ENCODE measurements at places on chromosomes 2 and 18.

DNA sequence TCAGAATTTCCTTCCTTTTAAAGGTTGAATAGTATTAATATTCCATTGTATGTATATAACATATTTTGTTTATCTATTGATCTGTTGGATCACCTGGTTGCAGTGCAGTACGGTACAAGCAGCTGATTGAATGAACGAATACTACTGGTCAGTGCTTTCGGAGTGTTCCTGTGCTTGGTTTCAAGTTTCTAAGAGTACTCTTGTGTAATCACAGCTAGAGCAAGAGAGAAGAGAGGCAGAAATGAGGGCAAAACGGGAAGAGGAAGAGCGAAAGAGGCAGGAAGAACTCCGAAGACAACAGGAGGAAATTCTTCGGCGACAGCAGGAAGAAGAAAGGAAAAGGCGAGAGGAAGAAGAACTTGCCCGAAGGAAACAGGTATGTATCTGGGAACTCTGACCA lies 40.3 kb upstream of the KCNJ13 start:
- DNase-seq = no peak

- no peak for DNase-seq
These were observed 31.3 kb upstream of the LINC00305 start for GRCh38 chr18:64180171-64180570.

DNA sequence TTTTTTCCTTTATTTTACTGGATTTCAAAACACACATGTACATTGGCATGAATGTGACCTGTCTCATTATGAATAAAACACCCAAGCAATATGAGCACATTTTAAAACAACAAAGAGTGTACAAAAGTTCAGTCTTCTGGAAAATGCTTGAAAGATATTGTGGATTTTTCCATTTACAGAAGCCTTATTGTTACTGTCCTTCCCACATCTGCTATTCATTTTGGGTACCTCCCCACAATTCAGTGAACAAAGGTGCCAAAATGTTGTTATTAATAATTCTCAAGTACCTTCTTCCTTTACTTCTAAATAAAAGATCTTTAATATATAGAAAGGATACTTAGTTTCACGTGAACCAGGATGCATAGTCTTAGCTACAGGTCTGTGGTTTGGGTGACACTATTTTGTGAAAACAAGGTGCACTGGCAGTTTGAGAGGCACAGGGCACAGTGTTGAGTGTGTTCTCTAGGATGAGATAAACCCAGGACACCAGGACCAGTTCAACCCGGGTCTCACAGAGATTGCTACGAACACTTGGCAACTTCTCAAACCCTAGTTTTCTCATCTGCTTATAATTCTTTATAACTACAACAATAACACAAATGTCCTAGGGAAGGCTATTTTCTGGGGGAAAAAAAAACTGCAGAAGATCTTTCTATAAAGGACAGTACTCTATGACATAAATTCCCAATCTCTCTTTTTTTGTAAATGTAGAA lies 84.5 kb upstream of the GALNT5 start:
- DNase-seq = no peak

DNA sequence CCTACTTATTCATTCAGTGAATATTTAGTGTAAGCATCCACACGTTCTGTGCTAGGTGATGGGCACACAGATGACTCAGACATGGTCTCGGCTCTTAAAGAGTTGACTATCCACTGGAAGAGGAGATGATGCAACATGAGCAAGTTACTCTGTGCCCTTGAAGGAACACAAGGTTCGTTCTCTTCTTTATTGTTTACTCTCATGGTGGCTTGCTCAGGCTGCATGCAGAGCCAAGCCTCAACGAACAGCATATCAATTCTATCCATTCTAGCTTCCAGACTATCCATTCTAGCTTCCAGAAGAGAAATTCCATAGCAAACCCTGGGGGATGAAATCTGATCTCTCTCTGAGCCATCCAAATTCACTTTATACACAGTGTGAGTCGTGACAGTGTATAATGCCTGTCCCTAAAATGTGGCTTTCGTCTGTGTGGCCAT lies 68.1 kb upstream of the CTAGE1 start:
- no peak for DNase-seq

- DNase-seq = no peak
These were observed 6.4 kb downstream of the TMEM182 start for GRCh38 chr2:102768253-102768652.

GRCh38 chr2:176826984-176827668 lies 385.5 kb upstream of the HNRNPA3 start:
- no peak for DNase-seq

- no peak for DNase-seq
These were observed 272.3 kb upstream of the COL3A1 start for GRCh38 chr2:188701836-188702235.

- DNase-seq = no peak
These were observed 9.8 kb upstream of the ME2 start for GRCh38 chr18:50869150-50869549.

DNA sequence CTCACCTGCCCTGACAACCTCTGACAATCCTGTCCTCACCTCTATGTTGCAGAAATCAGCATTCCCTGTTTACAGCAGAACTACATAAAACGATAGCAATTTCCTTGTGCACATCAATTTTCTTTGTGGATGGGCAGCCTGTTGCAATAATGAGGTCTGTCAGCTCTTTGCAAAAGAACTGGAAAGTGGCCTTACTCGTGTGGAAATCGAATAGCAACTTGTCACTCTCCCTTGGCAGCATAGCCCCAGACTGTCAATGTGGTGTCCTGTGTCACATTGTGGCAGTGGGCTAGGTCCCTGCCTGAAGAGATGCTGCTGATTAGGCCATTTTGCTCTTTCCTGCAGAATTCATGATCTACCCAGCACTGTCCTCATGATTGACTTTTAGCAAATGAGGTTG lies 531.9 kb downstream of the CCDC85A start:
- no peak for DNase-seq

DNA sequence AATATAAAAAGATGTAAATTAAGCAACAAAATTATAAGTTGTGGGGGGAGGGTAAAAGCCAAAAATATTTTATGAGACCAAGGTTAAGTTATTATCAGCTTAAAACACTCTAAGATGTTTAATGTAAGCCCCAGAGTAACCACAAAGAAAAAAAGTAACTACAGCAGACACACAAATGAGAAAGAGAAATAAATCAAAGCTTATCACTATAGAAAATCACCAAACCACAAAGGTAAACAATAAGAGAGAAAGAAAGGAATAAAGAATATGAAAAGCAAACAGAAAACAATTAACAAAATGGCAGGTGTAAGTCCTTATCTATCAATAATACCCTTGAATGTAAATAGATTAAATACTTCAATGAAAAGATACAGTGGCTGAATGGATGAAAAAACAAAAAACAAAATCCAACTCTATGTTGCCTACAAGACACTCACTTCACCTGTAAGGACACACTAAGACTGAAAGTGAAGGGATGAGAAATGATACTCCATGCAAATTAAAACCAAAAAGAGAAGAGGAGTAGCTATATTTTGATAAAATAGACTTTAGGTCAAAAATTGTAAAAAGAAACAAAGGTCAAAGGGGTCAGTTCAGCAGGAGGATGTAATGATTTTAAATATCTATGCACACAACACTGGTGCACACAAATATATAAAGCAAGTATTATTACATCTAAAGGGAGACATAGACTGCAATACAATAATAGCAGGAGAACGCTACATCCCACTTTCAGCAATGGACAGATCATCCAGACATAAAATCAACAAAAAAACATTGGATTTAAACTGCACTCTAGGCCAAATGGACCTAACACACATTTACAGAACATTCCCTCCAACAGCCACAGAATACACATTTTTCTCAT lies 80.7 kb downstream of the PTPN2 start:
- DNase-seq = no peak

- no peak for DNase-seq
These were observed 138.7 kb downstream of the PAX3 start for GRCh38 chr2:222160125-222160524.

Measured in stimulated activated CD8-positive, alpha-beta memory T cell treated with anti-CD3 and anti-CD28 coated beads, Interleukin-4, amount 100 ng/mL, for 4 hours (primary cell).